Activated T-cell treated with anti-CD3 and anti-CD28 coated beads for 24 hours (primary cell): ENCODE measurements at places on chromosomes 5 and 9.

DNA sequence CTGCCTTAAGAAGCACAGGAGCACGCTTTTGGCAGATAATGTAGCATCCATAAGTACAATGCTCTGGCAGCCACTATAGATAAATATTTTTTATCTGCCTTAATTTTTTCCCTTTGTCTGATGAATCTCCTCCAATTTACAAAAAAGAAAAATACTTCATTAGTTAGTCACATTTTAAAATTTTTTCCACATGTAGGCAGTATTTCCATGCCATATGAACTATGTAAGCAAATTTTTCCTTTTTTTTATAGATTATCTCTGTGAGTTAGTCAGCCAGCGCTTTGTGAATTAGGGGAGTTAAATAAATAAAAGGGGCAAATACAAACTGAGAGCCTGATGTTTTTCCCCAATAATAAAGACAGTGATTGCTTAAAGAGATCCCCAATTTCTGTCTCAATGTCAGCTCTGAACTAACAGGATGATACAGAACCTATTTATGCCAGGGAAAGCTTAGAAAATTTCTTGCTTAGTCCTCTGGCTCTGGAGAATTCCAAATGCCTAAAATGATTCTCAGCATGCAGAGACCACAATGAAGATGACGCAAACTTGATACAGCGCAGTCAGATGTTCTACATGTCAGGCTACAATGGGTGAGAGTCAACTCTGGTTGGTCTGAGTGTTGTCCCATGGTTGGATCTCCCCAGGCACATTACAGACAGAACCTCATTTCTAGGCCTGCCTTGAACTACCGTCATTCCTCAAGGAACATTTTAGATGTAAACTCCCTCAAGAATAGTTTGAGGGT is 390.4 kb upstream of the CDH6 start:
- no peak for DNase-seq

DNA sequence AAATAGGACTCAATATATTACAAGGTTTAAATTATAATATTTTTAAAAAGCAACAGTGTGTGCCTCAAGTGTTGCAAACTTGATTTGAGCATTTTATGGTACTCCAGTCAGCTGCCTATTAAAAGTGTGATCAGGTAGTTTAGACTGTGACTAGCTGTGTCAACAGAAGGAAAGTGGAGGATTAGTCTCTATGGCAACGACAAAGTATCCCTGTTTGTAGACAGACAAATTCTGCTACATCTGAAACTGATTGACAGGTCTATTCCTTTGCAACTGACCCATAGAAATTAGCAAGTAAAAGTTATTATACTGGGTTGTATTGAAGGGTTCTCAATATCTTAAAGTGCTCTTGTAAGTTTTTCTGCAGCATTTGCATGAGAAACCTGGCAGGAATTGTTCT is 249.8 kb upstream of the ARRDC3 start:
- no peak for DNase-seq

GRCh38 chr5:33883482-33883881 is 8.3 kb downstream of the ADAMTS12 start:
- no peak for DNase-seq

GRCh38 chr9:134356496-134357470 is 30.5 kb downstream of the RXRA start:
- no peak for DNase-seq

- no peak for DNase-seq
Observed at GRCh38 chr9:6096821-6097220, 81.4 kb upstream of the RANBP6 start.

- no peak for DNase-seq
Observed at GRCh38 chr9:3929345-3930047, 370.4 kb downstream of the GLIS3 start.

DNA sequence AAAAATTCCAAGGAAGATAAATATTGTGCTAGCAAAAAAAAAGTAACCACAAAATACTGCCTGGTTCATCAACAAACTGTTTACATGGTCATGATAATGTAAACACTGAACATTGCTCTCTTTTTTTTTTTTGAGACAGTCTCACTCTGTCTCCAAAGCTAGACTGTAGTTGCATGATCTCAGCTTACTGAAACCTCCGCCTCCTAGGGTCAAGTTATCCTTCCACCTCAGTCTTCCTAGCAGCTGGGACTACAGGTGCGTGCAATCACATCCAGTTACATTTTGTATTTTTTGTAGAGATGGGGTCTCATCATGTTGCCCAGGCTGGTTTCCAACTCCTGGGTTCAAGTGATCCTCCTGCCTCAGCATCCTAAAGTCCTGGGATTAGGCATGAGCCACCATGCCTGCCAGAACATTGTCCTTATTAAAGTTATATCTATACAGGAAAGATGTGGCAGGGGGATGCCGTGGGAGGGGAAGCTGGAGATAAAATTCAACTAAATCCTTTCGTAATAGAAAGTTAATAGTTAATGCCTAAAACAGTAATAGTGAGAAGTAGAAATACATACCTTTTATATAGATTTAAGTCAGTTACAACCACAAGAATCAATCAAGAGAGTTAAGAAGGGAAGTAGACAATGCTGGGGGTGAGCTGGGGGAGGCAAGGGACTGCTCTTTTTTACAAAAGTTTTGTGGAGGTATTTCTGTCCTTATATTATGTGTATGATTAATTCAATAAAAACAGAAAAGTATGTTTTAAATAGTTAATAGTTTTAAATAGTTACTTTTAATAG is 52.3 kb downstream of the RGMB start:
- no peak for DNase-seq

DNA sequence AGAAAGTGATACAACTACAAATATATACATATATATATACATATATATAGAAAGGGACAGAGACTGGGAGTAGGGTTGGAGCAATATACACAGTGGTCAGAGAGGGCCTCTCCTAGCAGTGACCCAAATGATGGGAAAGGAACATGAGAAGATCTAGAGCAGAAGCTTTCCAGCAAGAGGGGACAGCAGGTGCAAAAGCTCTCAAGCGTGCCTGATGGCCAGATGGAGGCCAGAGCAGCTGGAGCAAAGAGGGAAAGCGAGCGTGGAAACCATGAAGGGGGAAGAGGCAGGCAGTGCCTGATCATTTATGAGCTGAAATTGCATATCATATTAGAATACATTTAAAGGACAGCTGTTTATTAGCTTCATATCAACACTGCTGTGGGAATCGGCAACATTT is 7.6 kb upstream of the GRPEL2 start:
- no peak for DNase-seq

DNA sequence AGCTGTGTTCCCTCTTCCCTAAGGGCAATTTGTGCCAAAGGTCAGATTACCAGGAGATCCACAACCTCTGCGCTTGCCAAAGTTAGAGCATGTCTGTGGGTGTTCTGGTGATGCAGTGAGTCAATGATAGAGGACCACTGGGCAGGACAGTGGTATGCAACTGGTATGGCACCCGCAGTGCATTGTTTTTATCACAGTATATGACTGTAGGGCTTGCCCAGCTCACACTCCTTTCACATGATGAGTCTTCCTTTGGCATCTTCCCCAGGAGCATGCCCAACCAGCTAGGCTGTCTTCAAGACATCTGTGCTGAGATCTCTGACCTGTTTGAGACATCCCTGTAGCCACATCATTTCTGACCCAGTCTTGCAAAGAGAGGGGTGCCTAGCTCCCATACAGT is 1650.0 kb upstream of the CDH6 start:
- no peak for DNase-seq

DNA sequence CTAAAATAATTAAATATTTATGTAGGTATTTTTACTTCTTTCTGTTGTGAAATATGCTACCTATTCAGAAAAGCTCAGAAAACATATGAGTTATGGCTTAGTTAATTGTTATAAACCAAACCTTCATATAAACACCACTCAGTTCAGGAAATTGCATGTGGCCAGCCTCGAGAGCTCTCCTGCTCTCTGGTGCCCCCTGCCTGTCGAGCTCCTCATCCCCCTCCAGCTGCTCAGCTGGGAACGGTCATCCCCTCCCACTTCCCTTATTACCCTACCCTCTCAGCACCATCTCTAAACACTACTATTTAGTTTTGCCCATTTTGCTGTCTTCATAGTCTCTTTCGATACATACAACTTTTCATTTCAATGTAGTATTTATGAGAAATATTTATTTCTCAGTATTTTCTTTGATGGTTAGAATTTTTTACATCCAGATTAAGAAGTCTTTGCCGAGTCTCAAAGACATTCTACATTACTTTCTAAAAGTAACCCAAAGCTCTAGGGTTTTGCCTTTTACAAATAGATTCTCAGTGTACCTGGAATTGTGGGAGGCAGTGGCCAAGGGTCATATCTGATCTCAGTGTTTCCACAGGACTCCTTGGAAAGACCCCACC is 51.2 kb upstream of the SEMA4D start:
- DNase-seq: peak; percentile 77

- DNase-seq: no peak
Observed at GRCh38 chr5:117955831-117956230, 1032.5 kb downstream of the DTWD2 start.

DNA sequence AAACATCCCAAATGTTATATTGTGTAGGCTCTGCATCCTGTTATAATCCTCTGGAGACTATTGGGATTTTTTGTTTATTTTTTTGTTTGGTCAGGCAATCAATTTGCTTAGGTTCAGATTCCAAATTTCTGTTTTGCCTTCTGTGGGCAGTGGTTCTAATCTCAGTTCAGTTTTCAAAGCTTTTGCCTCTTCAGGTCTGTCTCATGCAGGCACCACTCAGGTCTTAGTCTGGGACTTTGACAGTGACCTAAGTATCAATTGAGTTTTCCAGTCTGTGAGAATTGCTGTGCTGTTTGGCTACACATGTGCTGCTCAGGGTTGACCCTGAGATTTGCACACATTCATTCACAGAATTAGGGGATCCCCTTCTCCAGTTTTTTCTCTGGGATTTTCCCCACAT is 14.1 kb downstream of the SNX2 start:
- no peak for DNase-seq

- DNase-seq: peak; percentile 32
Observed at GRCh38 chr9:121278477-121279261, 10.7 kb downstream of the GSN start.

DNA sequence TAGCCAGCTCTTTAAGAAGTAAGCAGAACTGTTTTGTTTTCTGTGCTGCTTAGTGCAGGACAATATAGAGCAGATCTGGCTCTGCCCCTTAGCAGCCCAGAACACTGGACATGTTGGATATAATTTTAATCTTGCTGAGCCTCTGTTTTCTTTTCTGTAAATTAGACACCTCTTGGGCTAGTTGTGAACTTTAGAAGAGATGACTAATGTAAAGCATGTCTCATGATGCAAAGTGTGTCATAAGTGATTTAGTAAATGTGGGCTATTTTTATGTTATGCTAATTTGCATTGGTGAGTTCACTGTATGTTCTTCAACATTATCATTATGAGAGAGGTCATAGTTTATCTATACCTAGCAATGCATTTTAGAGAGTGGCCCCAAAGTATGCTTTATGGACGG is 156.1 kb upstream of the ADAMTSL1 start:
- DNase-seq: no peak

GRCh38 chr5:54259090-54259489 is 51.3 kb downstream of the ARL15 start:
- DNase-seq: no peak

DNA sequence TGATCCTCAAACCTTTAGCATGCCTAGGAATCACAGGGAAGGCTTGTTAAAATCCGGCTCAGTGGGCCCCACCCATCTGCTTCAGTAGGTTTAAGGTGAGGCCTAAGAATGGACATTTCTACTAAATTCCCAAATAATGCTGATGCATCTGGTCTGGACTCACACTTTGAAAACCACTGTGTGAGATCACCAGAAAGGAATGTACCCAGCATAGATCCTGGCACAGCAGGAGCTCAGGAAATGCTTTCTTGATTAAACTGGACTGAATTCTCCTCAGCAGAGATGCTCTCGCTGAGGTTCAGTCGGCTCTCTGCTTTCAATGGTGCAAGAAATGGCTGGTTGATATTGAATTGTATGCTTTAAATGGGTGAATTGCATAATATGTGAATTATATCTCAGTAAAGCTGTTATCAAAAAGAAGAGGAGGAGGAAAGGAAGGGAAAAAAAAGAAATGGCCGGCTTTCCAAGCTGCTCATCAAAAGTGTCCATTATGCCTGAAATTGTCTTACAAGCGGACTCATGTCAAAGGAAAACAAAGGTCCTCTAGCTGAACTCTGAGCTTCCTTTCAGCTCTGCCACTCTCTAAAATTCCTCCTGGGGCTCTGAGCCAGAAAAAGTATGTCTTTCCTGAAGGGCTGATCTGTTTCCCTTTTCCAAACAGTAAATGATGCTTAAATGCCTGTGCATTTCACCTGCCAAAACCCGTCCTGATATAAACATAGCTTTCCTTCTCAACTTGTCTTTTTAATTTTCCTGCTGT is 77.6 kb upstream of the SAP30L start:
- DNase-seq: no peak

DNA sequence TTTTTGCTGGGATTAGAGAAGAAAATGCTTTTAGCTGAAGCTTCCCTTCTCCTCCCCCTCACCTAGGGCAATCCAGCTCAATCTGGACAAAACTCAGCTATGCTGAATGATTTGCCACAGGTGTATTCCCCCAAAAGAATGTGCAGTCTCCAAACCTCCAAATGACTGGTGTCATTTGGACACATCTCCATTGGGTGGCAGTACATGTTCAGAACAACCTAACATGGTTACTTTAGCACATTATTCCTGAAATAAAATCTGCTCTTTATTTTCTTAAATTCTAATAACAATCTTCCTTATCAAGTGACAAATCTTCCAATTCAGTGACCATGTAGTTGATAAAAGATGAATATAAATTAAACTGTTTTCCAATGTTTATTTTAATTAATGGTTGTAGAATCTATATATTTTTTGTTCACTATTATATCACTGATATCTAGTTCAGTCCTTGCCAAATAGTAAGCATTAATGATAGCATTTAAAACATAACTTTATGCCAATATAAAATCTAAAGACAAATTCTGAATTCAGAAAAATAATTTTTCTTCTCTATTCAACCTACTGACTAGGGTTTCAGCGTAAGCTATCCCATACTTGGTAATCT is 61.3 kb upstream of the MOCS2 start:
- DNase-seq: peak; percentile 3

DNA sequence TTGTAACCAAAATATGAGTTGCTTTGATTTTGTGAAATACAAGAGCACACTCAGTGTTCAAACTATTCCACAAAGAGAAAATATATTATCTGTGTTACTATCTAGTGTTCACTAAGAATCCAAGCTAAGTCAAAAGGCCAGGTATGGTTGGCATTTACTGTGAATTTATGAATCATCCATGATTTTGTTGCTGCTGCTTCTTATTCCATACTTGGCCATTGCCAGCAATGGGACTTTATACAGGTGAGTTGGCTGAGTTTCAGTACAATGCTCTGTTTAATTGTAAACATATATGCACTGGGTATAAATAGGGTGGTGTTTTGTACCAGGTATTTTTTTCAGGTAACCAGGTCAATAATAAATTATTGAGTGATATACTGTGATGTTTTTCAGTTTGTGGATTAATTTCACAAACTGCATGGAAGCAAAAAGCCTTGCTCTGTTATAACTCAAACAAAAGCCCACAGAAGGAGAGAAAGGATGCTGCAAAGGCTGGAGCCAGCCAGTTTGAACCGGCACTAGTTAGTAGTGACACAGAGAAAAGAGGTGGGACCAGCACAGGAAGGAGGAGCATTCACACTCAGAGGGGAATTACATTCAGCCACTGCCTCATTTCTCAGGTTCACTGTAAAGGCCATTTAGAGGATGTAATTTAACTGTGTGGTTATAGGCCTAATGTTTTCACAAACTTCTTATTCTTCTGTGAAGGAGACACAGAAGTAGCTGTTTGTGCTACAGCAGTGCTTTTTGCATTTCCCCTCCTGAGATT is 381.8 kb downstream of the ADGRV1 start:
- peak; percentile 8 for DNase-seq

- no peak for DNase-seq
Observed at GRCh38 chr9:1125741-1126140, 75.6 kb downstream of the DMRT2 start.
